Glutamatergic neuron (in vitro differentiated cells): ENCODE measurements at places on chromosomes 1 and 21. TPM values are rescaled to one million over a fixed set of nuclear protein-coding genes. Genes with fewer than 3 reads are reported as not detected.

The PLA2G5 gene
- total RNA-seq, result not detected

The TNNI3K gene
- not detected for total RNA-seq

The SPATA45 gene
- not detected for total RNA-seq

The C1orf87 gene
- not detected for total RNA-seq

The EPHA8 gene
- 0.69 TPM for total RNA-seq

The LCE1B gene
- total RNA-seq, result not detected

The BCL2L15 gene
- total RNA-seq, result 1.8 TPM

The LRRN2 gene
- total RNA-seq, result 6.9 TPM

The ZSCAN20 gene
- total RNA-seq, result 9.7 TPM

The FCGR3A gene
- total RNA-seq, result not detected

The KPRP gene
- not detected for total RNA-seq

The TMEM240 gene
- total RNA-seq, result 24.4 TPM

The NID1 gene
- total RNA-seq, result 1.4 TPM

The RPTN gene
- total RNA-seq, result not detected

- no peak for DNase-seq
Observed at GRCh38 chr1:19469004-19469403, 16.3 kb downstream of the CAPZB start.

DNA sequence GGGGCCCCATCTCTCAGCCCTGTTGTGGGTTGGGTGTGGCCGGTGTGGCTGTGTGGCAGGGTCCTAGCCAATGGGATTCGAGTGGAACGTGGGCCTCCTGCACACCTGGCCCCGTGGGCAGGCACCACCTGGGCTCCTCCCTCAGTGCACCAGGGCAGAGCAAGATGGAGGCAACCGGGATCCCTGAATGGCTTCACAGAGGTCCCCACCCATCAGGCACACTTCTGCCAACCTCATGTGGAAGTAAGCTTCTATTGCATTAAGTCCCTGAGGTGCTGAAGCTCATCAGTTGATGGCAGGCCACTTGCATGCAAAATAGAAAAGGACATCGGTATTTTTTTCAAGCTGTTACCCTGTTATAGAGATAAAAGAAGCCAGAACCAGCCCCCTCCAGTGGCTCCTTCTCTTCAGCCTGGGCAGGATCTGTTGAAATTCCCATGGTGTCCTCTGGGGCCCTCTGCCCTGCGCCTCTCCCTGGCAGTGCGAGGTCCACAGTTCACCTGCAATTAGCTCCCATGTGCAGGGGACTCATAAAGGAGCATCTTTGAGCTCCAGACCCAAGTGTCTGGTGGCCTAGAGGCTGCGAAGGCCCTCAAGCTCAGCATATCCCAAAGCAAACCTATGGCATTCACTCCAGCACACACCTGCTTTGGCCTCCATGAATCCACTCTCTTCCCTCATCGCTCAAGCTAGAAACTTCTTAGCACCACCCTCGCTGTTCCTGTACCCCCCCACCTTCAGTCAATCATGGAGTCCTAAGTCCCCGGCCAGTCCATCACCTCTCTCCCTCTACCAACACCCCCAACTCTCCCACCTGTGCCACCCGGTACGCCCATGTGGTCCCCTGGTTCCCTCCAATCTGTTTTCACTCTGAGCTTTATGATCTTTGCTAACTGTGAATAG is 2.1 kb upstream of the SLC45A1 start:
- no peak for DNase-seq

DNA sequence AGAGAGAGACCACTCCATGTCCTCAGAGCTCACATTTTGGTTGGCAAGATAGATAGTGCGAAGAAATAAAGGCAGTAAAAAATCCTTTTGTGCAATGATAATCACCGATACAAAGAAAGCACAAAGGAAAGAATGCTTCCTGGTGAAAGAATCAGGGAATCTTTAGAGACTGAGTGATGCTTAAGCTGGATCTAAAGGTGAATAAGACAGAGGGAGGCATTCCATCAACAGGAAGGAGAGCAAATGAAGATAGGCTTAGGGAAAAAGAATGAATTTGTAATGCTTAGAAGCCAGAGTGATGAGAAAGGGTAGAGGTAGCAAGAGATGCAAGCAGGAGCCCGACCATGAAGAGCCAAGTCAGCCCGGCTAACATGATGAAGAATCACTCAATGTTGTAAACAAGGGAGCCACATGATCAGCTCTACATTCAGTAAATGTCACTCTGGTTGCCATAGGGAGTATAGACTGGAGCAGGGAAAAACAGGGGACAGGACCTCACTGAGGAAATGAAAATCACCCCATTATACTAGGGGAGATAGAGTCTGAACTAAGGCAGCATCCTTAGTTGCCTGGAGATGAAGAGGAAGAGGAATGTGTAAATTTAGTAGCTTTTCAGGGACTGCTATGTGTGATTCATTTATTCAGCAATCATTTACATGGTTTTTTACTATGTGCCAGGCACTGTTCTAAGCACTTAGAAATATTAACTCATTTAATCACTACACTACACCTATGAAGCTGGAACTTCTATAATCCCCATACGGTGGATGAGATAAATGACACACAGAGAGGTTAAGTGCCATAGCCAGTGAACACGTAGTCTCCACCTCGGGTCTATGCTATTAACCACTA is 402.6 kb upstream of the NFIA start:
- no peak for DNase-seq

DNA sequence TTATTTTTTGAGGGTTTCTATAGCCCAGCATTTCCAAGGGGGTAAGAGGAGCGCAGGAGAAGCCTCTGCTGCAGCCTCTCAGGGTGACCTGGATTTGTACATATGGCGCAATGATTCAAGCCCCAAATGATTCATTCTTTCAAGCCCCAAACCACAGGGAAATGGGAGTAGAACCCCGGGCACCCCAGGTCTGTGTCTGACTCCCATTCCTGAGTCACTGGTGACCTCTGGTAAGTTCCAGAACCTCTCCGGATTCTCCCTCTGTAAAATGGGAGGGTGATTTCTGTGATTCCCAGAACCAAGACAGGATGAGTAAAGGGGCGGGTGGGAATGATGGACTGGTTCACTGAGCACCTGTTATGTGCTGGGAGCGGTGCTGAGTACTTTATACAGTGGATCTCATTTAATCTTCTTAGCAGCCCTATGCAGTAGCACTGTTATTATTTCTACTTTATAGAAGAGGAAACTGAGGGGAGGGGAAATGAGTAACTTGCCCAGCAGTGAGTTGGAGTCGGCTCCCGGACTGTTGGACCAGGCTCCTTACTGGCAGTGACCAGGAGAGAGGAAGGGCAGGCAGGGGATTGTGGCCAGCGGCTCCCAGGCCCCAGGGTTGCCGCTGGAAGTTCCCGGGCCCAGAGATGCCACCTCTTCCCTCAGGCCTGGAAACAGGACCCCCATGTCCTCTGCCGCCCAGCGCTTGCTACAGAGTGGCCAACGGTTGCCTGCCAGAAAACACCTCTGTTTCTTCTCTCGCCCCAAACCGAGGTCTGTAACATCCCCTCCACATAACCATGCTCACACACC is 20.3 kb upstream of the SLC26A9 start:
- DNase-seq, result no peak

GRCh38 chr1:66434096-66434495 is 99.9 kb upstream of the SGIP1 start:
- no peak for DNase-seq

DNA sequence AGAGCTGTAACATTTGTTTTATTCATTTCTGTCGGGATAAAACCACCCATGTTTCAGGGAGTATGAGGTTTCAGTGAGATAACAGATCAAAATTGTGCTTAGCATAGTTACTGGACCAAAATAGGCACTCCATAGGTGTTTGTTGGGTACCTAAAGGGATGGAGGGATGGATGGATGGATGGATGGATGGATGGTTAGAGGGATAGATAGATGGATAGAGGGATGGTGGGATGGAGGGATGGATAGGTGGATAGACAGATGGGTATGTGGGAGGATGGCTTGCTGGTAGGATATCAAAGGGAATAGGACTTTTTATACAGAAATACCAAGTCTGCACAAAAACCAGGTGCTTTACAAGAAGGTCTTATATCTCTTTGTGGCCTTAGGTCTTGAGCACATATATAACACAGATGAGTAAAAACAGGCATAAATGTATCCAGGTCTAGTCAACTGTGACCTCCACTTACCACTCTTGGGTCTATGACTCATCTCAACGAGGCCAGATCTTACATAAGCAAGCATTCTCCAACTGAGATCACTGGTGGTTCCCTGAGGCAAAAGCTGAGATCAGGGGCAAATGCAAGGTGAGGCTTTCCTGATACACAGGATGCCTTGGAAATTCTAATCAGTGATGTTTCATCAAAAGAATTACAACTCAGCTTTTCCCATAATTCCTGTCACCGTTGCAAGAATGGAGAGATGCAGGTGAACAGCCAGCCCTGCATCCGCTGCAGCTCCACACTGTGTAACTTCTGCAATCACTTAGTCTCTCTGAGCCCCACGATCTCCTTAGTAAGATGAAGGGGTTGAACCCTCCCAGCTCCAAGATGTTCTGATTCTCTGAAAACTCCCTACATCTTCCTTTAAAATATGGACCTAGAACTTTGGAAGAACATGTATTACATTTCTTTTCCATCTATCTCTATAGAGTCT is 32.0 kb downstream of the PTAFR start:
- no peak for DNase-seq

- DNase-seq, result no peak
Observed at GRCh38 chr1:33630686-33631085, 158.2 kb downstream of the ZSCAN20 start.

DNA sequence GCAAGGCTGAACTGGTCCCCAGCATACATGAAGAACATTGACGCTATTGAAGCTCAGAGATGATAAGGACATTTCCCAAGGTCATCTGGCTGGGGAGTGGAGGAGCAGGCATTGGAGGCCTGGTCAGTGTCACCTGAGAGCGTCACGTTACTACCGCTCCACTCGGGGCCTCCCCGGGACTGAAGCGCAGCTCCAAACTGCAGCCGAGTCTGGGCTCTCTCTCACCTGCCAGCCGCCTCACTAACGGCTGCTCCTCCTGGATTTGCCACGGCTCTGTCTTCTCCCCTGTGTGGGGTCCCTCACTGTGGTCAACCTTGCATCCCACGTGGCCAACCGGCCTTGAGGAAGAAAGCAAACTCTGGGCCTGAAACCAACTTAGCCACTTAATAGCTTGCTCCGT is 111.3 kb downstream of the ADSS2 start:
- no peak for DNase-seq

DNA sequence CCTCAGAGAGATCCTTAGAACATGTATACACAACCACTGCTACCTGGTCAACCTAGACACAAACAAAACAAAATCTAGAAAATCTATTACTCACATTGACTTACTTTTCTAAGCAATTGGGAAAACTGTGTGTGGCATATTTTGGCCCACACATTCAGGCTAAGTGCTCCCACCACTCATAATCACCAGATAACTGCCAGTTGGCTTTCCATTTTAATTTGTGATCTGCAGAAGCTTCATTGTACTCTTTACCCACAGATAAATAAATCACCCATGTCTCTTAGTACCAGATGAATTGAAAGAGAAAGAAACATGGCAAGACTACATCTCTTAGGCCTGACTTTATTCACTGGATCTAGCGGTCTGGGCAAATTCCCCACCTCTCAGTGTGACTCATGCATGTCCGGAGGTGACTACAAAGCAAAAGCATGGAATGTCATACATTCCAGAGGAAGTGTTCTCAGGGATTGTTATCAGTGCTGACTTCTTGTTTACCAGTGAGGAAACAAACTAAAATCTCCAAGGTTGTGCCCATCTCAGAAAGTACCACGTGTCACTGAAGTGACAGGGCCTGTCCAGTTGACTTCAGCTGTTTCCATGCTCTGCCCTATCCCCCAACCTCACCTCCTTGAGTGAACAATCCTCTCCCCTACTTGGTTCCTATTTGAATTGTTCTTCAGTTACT is 52.4 kb upstream of the BCL10 start:
- no peak for DNase-seq

GRCh38 chr1:99216956-99217355 is 47.3 kb upstream of the PLPPR4 start:
- no peak for DNase-seq

- no peak for DNase-seq
Observed at GRCh38 chr21:36288651-36289243, 31.2 kb upstream of the MORC3 start.

DNA sequence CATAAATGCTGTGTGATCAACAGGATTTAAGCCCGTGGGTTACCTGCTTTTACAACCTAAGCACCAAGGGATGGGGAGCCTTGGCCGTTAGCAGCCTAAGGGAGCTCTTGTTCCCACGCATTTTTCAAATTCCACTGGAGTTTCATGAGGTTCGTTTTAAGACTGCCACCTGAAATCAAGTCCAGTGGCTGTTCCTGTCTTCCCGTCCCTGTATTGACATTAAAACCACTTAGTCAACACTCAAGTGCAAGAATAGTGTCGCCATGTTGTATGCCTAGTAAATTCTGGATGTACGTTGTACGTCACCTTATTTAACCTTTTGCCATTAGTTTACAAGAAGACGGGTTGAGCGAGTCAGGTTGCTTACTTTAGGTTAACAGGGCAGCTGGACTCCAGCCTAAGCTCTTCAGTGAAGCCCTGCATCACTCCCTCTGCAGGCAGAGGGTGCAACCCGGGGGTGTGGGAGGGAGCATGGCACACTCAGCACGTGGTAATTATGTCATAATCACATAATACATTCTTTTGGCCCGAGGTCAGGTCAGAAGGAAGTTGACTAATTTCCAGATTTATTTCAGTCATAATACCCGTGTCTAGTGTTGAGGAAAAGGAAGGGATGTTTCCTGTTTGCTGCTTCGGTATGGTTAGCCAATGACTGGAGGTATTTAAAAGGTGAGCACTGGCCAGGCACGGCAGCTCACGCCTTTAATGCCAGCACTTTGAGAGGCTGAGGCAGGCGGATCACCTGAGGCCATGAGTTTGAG is 42.5 kb downstream of the CNST start:
- no peak for DNase-seq

DNA sequence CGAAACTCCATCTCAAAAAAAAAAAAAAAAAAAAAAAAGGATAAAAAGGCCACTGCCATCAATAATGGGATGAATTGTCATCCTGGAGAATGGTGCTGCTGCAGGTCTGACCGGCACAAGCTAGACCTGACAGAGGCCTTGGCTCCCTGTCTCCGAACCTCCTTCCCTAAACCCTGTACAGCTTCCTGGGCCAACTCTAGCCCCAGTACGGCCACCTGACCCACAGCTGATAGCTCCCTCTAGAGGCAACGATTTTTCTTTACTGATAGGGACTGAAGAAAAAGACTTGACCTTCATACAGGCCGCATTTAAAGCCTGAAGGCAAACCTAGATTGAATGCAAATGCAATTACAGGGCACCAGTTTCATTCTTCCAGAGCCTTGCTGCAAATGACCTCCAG is 30.7 kb downstream of the NOL9 start:
- DNase-seq, result no peak

- DNase-seq, result no peak
Observed at GRCh38 chr1:228935855-228936727, 200.8 kb downstream of the RHOU start.

DNA sequence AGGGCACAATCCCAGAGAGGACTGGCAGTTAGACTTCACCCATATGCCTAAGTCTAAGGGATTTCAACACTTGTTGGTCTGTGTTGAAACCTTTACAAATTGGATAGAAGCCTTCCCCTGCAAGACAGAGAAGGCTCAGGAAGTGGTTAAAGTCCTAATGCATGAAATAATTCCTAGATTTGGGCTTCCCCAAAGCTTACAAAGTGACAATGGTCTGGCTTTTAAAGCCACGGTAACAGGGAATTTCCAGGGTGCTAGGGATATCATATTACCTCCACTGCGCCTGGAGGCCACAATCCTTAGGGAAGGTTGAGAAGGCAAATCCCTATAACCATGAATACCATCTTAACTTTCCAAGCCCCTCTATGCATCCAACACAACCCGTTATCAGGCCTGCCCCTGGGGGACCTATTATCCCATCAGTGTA is 3.3 kb upstream of the FMO4 start:
- DNase-seq, result no peak

- DNase-seq, result no peak
Observed at GRCh38 chr1:153565529-153566374, at the start of gene S100A2. TSS of gene S100A2 (minus strand) at chr1:153565844. CDS start at chr1:153563877, 1,967 bp downstream.

- no peak for DNase-seq
Observed at GRCh38 chr1:180906511-180906910, 6.2 kb upstream of the KIAA1614 start.
